ENCODE measurements at places on chromosomes 11 and 22.
A peak's percentile ranks its signal among the peaks of the same experiment; 100 is the strongest.

GRCh38 chr11:119896387-119897045, 167.5 kb upstream of the NECTIN1 start:
- DNase-seq: no peak

GRCh38 chr22:26663374-26663923, 6.1 kb downstream of the MIAT start:
- DNase-seq: no peak

DNA sequence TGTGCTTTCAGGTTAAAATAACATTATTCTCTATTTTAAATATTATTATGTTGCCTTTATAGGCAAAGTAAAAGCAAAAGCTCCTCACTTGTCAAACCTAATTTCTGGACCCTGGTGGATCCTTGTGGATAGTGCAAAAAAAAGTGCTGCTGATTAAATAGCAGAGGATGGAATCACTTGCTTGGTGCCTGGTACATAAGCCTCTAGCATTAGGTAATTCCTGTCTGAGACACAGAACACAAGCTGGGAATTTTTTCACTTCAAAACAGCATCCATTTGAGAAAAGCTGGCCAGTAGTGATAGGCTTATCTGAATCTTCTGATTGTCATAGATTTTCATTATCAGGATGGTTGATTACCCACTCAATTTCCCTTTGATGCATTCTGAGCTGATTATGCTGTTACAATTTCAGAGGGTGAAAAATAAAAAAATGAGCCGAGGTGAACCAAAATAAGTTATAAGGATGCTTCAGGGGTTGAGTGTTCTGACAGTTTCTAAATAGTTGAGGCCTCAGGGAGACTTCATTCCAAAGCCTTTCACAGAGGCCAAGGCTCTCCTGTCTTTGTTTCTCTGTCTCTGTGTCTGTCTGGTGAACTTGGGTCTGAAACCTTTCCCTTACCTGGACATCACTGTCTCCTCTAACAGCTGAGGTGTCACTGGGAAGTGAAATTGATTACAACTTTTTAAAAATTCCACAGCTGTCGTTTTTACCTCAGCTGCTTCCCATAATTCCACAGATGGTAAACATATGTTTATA, 242.9 kb downstream of the NELL1 start:
- DNase-seq: no peak

DNA sequence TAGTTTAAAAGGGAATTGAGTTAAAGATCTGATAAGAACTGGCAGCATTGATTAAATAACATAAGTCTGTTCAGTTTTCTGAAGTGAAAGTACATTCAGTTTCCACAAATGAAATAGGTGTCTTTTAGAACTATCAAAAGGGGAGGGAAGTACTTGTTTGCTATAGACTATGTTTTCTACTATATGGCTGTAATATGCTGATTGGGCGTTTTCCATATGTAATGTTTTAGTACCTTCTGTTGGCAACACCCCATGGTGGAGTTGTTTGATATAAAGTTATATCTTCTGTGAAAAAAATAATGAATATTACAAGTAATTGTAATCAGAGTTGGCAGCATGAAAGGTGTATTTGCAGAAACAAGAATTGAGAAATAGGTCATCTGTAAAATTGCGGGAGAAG, 237.6 kb downstream of the JRKL start:
- DNase-seq: no peak

DNA sequence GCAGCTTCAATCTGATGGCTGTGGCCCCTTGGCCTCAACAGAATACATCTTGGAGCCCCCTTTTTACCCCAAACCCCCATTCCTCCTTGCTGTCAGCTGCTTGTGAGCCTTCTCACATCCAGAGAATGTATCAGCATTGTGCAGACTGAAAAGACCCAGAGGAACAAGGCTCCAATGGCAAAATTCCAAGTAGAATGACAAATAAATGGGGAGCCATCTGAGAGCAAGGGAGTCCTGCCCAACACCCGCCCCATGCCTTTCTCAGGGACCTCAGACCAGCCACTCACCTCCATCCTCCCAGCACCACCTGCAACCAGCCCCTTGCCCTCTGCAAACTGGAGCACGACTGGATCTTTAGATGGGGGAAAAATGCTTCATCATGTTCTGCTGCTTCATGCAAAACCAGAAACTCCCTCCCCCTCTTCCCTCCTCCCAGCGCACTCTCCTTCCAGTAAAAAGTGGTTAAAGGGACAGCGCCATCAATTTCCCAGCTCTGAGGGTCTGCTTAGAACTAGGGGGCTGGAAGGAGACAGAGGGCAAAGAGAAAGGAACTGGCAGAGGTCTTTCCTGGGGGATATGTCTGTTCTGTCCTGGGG, 2.2 kb upstream of the NEFH start:
- DNase-seq: no peak

DNA sequence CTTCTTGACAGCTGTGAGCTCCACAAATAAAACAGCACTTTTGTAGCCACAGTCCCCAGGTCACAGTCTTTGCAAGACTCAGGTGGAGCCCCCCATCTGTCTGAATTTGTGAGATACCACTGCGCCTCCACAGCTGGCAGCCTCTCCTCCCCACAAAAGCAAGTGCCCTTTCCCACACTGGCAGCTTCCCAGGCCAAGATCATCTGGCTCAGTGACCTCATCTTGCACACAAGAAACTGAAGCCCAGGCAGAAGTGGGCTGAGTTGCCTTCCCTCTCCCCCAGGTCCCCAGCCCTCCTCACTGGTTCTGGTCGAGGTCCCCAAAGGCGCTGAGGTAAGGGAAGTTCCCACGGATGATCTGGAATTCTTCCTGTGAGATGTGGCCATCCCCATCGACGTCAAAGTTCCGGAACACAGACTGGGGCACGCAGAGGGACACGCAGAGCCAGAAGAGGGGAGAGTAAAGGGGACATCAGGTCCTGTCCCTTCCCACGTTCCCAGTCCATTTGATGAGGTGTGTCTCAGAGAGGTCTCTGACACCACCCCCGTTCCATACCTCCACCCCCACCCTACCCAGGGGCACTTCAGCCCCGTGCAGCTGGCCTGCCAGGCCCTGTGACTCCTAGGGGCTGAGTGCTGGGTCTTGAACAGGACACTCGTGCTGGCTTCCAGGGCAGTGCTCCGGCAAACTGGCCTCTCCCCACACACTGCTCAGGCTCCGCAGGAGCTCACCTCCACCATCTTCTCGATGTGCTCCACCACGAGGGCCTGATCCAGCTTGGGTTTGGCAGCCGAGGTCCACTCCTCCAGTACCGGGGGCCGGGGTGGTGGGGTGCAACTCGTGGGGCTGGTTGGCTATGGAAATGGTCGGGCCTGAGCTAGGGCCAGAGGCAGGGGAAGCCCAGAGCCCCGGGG, 8.9 kb downstream of the RASGRP2 start:
- no peak for DNase-seq

DNA sequence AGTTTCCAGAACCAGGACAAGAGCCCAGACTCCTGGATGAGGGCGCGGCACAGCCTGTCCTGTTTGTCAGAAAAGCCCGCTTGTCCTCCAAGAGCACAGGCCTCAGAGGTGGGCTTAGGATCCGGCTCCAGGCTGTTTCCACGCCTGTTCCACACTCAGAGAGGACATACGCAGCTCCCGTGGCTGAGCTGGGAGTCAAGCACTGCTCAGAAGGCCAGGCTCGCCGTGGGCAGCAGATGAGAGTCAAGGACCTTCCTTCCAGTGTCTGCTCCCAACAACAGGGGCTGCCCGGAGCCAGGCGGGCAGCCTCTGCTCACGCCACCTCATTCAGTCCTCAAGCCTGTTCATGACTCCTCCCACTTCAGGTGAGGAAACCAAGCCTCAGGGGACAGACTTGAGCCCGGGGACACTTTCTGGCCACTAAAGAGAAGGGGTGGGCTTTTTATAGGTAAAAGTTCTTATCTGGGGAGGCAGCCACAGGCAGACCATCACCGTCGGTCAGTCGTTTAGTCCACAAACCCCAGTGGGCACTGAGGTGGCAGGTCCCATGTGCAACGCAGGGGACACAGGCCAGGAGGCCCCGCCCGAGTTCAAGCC, 3.8 kb downstream of the CYB5R3 start:
- no peak for DNase-seq

- DNase-seq: peak; percentile 78
Observed at GRCh38 chr22:28798810-28799605, 1.4 kb downstream of the XBP1 start.

DNA sequence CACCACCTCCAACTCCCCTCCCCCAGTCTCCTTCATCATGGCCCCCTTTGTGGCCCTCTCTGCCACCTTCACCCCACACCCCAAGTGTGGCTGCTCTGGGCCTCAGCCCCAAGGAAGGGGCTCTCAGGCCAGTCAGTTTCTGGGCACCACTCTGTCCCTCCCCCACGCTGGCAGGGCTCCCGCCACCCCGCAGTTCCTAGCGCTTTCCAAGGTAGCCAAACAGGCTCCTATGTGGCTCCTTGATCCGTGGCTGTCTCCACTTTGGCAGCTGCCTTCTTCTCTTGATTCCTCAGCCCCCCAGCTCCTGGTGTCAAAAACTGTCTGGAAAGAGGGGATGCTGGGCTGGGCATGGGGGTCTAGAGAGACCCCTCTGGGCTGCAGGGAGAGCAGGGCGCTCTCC, 10.4 kb upstream of the CACNA1I start:
- DNase-seq: no peak

GRCh38 chr22:44312766-44313165, at the start of gene SHISAL1:
SHISAL1 (minus strand) TSS chr22:44312951; CDS start chr22:44300945, 12,006 bp downstream.
- no peak for DNase-seq

DNA sequence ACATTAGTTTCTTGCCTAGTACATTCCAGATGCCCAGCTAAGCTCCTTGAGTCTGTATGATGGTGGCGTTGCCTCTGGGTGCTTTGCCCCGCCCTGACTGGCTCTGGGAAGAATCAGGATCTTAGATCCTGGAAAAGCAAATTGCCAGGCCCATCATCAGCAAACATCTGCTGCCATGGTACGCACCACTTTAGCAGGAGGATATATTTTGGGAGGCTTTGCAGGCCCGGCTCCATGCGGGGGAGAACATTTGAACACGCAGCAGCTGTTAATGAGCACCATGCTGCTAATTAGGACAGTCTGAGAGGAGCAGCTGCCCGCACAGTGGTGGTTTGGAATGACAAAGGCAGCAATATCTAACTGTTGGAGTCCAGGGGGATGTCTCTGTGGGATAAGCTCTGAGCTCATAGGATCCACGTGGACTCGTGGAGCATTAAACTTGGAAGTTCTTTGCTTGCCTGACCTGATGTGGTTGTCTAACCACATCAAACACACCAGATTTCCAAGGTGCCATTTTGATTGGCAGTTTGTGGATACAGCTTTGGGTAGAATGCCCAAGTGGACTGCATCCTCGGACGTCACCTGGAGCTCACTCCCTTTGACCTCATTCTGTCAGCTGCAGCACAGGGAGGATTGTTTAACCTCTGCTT, 217.0 kb upstream of the ZBED5 start:
- DNase-seq: no peak

DNA sequence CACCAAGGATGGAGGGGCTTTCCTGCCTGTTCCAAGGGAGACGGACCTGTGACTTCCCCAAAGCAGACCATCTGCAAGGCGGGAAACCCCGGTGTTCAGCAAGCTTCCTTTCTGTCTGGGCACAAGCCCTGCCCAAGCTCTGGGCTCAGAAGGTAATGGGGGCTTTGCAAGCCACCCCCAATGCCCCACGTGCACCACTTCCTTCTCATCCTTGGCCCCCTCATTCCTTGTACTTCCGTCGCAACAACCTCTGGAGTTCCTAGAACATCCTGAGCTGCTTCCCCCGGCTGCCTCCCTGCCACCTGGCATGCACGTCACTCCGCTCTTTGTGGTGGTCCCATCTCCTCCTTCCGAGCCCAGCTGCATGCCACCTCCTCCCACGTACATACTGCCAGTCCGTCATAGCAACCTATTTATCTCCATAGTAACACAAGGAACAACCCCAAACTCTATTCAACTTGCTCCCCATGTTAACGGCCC, 3.9 kb downstream of the MYEOV start:
- peak; percentile 21 for DNase-seq

GRCh38 chr11:46712874-46713576, 6.0 kb upstream of the F2 start:
- DNase-seq: no peak

DNA sequence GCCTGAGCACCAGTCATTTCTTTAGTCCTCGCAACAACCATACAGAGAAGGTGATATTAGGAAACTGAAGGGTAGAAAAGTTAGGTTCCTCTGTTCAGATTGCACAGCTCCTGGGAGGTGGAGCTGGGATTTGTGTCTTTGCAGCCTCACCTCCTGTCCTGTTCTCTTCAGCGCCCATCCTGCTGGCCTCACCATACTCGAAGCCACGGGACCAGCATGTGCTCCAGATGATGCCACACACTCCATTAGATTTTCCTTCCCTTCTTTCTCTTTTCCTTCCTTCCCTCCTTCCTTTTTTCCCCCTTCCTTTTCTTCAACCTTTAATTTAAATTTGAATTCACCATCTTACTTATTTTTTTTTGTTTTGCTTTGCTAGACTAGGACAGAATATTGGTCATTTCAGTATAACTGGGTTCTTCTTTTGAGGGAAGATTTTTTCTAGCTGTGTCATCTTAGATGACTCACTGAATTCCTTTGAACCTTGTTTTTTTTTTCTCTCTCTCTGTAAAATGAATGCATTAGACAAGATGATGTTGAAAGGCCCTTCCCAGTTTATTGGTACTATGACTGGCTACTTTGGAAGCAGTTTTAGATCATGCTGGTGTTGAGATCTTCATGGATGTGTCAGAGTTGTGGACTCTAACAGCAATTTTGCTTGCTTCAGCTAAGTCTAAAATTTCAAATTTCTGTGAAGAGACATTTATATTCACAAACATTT, 662.5 kb upstream of the TENM4 start:
- DNase-seq: peak; percentile 58

DNA sequence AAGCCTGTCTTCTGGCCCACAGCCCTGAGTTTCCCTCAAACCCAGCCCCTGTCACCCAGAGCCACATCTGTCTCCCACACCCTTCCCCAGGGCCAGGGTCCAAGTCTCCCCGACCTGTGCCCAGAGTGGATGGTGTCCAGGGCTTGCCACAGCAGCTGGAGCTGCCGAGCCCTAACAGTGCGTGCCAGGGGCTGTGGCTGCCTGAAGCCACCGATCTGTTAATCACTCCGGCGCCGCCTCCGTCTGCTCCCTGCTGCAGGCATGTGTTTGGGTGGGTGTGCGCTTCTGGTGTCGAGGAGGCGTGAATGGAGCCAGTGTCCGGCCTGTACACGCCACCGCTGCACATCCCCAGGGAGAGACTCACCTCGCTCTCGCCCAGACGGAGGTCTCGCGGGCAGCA, 26.1 kb downstream of the SHISAL1 start:
- DNase-seq: no peak

- DNase-seq: no peak
Observed at GRCh38 chr11:9714272-9714940, 50.5 kb downstream of the SWAP70 start.

DNA sequence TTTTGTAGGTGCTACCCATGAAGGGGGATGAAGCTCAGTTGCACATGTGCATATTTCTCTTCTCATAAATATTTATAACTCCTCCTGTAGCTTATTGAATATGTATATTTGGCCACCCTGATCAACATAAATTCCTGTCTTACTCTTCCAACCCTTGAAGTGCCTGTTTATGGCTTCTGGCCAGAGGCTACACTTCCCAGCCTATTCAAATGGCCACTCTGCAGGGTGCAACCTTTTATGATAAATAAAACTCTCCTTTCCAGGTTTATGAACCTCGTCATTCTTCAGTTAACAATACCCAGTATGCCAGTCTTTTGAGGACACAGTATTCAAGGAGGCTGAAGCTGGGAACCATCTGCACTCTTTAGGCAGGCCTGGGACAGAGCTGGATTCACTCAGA, 2.6 kb upstream of the RTL6 start:
- DNase-seq: no peak

Measured in LoVo (cell line).